NCI-H2081 treated with DMSO at 0.1 percent for 48 hours (cell line): ENCODE measurements at places on chromosomes 12 and 14.

DNA sequence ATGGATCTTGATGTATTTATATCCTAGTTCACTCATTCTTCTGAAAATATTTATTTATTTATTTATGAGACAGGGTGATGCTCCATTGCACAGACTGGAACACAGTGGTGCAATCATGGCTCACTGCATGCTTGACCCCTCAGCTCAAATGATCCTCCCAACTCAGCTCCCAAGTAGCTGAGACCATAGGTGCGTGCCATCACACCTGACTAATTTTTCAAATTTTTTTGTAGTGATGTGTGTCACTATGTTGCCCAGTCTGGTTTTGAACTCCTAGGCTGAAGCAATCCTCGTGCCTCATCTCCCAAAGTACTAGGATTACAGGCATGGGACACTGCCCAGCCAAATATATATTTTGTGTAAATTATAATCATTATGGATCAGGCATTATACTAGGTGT is 595.6 kb upstream of the ATP2B1 start:
- DNase-seq, result no peak

GRCh38 chr14:21059842-21060613 is 2.4 kb downstream of the RNASE8 start:
- DNase-seq, result no peak

DNA sequence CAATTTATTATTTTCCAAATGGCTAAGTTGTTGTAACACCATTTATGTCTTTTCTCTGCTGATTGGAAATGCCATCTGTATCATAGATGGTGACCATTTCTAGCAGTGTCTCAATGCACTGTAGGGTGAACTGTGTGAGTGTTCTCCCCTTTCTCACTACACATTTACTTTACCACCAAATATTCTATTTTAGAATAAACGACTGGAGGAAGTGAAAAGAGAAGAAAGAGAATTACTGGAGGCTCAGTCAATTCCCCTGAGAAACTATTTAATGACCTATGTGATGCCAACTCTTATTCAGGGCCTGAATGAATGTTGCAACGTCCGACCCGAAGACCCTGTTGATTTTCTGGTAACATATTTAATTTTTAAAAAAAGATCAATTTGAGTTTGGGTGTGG is 15.5 kb upstream of the PAPOLA start:
- no peak for DNase-seq

DNA sequence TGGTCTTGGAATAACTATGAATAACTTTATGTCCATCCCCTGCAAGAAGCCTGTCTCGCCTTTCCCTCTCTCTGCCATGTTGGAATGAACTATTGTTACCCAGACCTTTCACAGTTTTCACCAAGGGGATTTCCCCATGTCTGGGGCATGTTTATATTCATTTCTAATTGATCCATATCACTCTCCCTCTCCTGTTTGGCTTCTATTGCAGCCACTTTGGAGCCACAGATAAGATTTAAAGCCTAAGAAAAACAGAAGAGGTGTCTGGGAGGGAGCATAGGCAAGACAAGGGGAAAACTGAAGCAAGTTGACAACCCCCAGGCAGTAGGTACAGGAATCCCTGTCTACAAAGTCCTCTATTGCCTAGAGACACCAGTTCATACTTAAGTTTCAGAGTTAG is 41.0 kb upstream of the FOXJ2 start:
- DNase-seq, result no peak

GRCh38 chr12:80802652-80803400 is 86.1 kb downstream of the MYF5 start:
- no peak for DNase-seq
